ENCODE measurements at places on chromosomes 2 and 18. TPM values are rescaled to one million over a fixed set of nuclear protein-coding genes. Genes with fewer than 3 reads are reported as not detected.

The TDRD15 gene
- not detected for polyA plus RNA-seq

The PIEZO2 gene
- polyA plus RNA-seq: 31.0 TPM

The SERPINB10 gene
- 0.27 TPM for polyA plus RNA-seq

The PDE11A gene
- polyA plus RNA-seq: 1.00 TPM

The ALLC gene
- not detected for polyA plus RNA-seq

The CUL3 gene
- 73.9 TPM for polyA plus RNA-seq

The TMEM17 gene
- polyA plus RNA-seq: 1.5 TPM

The TEX44 gene
- not detected for polyA plus RNA-seq

The SLC40A1 gene
- polyA plus RNA-seq: 34.6 TPM

The DUSP28 gene
- 10.9 TPM for polyA plus RNA-seq
